Tracheal epithelial cell (primary cell): ENCODE measurements at places on chromosomes 4 and X. TPM values are rescaled to one million over a fixed set of nuclear protein-coding genes. Genes with fewer than 3 reads are reported as not detected.

The RNF212 gene
- total RNA-seq: under 0.01 and 0.64 TPM in 2 replicates

The ZNF157 gene
- 0.24 TPM in 1 of 2 replicates, not detected in the other for total RNA-seq

The VCX2 gene
- not detected in 2 replicates for total RNA-seq

The GDPD2 gene
- under 0.01 TPM in 1 of 2 replicates, not detected in the other for total RNA-seq

The TDO2 gene
- total RNA-seq: under 0.01 TPM in 1 of 2 replicates, not detected in the other

The RAB41 gene
- total RNA-seq: not detected in 2 replicates

The TMEM35A gene
- total RNA-seq: not detected in 2 replicates

The CYBB gene
- total RNA-seq: under 0.01 TPM in 1 of 2 replicates, not detected in the other

The CTAG1A gene
- not detected in 2 replicates for total RNA-seq

The RPA4 gene
- 0.21 TPM in 1 of 2 replicates, not detected in the other for total RNA-seq

The SPANXA2 gene
- not detected in 2 replicates for total RNA-seq

The HMGB3 gene
- total RNA-seq: 24.6 and 54.6 TPM in 2 replicates

The NEK1 gene
- 5.1 and 11.9 TPM in 2 replicates for total RNA-seq

The PGRMC2 gene
- 13.0 and 17.5 TPM in 2 replicates for total RNA-seq

The HSD17B13 gene
- not detected in 2 replicates for total RNA-seq

The PLAC1 gene
- total RNA-seq: 1.3 and 2.4 TPM in 2 replicates

The ARMCX4 gene
- 0.43 and 0.72 TPM in 2 replicates for total RNA-seq

The MAN2B2 gene
- 5.8 and 8.7 TPM in 2 replicates for total RNA-seq

The SMARCA1 gene
- 13.0 and 34.7 TPM in 2 replicates for total RNA-seq

The TENM3 gene
- 1.5 and 1.7 TPM in 2 replicates for total RNA-seq

The ETNPPL gene
- total RNA-seq: not detected in 2 replicates

The CSAG1 gene
- not detected in 2 replicates for total RNA-seq

The TNMD gene
- total RNA-seq: not detected in 2 replicates

The CSTF2 gene
- 11.7 and 19.0 TPM in 2 replicates for total RNA-seq

The CLIC2 gene
- under 0.01 and 1.7 TPM in 2 replicates for total RNA-seq

The BBS12 gene
- total RNA-seq: 3.1 and 4.0 TPM in 2 replicates

The MED12 gene
- total RNA-seq: 8.7 and 20.7 TPM in 2 replicates

The TREX2 gene
- 2.7 and 3.4 TPM in 2 replicates for total RNA-seq

The C4orf54 gene
- under 0.01 TPM in 1 of 2 replicates, not detected in the other for total RNA-seq

The BMP2K gene
- 37.7 and 48.4 TPM in 2 replicates for total RNA-seq

The IL2 gene
- not detected in 2 replicates for total RNA-seq

The RNF150 gene
- 0.21 and 0.24 TPM in 2 replicates for total RNA-seq

The CXCL6 gene
- total RNA-seq: 0.21 and 30.8 TPM in 2 replicates

The NPY2R gene
- total RNA-seq: not detected in 2 replicates

The TLR10 gene
- under 0.01 TPM in 1 of 2 replicates, not detected in the other for total RNA-seq

The S100G gene
- total RNA-seq: not detected in 2 replicates

The ETDB gene
- total RNA-seq: not detected in 2 replicates

The PPEF1 gene
- 0.21 TPM in 1 of 2 replicates, not detected in the other for total RNA-seq

The CNGA1 gene
- 1.9 and 4.0 TPM in 2 replicates for total RNA-seq

The NALF2 gene
- total RNA-seq: 0.48 and 0.64 TPM in 2 replicates

The FTHL17 gene
- not detected in 2 replicates for total RNA-seq

The ZDHHC9 gene
- total RNA-seq: 24.1 and 28.6 TPM in 2 replicates

The DGKK gene
- not detected in 2 replicates for total RNA-seq

The TMEM144 gene
- 3.9 and 5.3 TPM in 2 replicates for total RNA-seq

The L1CAM gene
- 0.85 and 20.7 TPM in 2 replicates for total RNA-seq

The CD40LG gene
- not detected in 2 replicates for total RNA-seq

The PF4V1 gene
- 2.7 TPM in 1 of 2 replicates, not detected in the other for total RNA-seq

The TCEAL5 gene
- not detected in 2 replicates for total RNA-seq

The SLC25A5 gene
- 282 and 442 TPM in 2 replicates for total RNA-seq

The RAB40A gene
- total RNA-seq: not detected in 2 replicates

The SCRG1 gene
- total RNA-seq: not detected in 2 replicates

The MID1IP1 gene
- 60.7 and 155 TPM in 2 replicates for total RNA-seq

The ASB12 gene
- total RNA-seq: not detected in 2 replicates
